ENCODE measurements at places on chromosomes 1 and 21.

GRCh38 chr1:89453123-89453972, 71.3 kb upstream of the LRRC8B start:
- DNase-seq, result no peak

- no peak for DNase-seq
These were observed 960 bp downstream of the RCAN1 start for GRCh38 chr21:34613679-34614627.

- no peak for DNase-seq
These were observed 21.7 kb downstream of the BCAR3 start for GRCh38 chr1:93659822-93660503.

DNA sequence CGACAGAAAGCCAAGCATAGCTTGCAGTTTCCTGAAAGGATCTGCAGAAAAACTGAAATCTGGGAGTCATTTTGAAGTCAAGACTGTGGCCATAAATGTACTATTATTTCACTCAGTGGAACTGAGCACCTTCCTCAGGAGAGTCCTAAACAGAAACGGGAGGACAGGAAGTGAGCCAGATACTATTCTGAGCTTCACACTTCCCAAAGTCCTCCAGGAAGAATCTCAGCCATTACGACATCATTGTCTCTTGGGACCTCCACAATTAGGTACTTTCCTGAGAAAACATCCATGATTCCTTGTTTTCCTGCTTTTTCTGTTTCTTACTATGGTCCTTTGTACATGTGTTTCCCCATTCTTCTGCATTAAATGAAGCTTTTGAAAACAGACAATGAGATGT, 299.2 kb upstream of the USP25 start:
- no peak for DNase-seq

GRCh38 chr1:37448185-37448584, 26.2 kb upstream of the ZC3H12A start:
- no peak for DNase-seq

GRCh38 chr1:67850151-67850551, 16.9 kb upstream of the GNG12 start:
- DNase-seq, result no peak

DNA sequence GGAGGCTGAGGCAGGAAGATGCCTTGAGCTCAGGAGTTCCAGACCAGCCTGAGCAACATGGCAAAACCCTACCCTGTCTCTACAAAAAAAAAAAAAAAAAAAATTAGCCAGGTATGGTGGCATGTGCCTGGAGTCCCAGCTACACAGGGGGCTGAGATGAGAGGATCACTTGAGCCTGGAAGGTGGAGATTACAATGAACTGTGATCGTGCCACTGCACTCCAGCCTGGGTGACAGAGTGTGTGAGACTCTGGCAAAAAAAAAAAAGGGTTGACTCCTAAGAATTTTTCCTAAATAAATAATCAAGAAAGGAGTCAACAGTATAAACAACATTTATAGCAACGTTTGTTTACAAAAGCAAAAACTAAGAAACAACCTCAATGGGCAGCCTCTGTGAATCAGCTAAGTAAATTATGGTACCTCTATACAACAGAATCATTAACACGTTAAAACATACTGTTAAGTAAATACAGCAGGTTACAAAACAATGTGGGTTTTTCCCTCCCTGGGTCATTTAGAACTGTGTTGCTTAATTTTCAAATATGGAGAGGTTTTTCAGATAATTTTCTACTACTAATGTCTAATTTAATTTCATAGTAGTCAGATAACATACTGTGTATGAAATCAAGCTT, 56.8 kb downstream of the SLC30A10 start:
- DNase-seq, result no peak

GRCh38 chr1:53567450-53567849, 108.3 kb downstream of the DMRTB1 start:
- DNase-seq, result no peak

DNA sequence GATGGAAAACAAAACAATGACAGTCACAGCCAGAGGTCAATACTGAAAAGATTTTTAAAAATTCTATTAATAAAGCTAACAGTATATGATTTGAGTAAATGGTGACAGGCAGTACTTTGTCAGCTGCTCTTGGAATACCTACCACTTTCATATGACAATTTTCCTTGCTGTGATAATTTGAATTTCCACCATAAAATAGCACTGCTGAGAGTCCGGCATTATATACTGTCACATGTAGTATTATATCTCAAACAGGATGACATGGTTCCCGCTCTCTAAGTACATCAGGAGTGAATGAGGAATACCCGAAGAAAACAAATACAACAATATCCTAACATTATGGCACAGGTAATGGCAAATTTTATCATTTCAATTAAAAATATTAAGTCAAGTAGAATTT, 146.8 kb upstream of the TMPRSS15 start:
- no peak for DNase-seq

Measured in thoracic aorta (tissue), 2 donors.